Mesenteric fat pad (tissue), 1 donor: ENCODE measurements at places on chromosomes 16 and 17. TPM values are rescaled to one million over a fixed set of nuclear protein-coding genes. Genes with fewer than 3 reads are reported as not detected.

DNA sequence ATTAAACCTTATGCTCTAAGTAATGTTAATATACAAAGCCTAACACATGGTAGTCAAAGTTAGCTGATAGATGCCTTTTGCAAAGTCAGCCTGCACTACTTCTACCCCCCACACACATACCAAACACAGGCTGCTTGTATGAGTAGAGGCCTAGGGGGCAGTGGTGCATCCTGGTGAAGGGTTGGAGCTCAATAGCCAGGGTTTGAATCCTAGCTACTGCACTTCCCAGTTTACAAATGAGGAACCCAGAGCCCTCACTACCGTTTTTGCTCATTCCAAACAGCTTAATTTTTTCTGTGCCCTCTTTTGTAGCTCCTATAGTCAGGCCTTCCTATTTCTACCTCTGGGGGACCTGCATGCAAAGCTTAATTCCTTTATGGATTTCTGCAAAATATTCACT lies 18.9 kb upstream of the HYDIN start:
- DNase-seq: no peak

GRCh38 chr17:35799942-35800341 lies 4.5 kb upstream of the MMP28 start:
- no peak for DNase-seq

GRCh38 chr17:6019959-6020358 lies 50.2 kb upstream of the WSCD1 start:
- no peak for DNase-seq

- DNase-seq: no peak
These were observed 16.7 kb upstream of the TUBG2 start for GRCh38 chr17:42642336-42642735.

Gene CDK5R1
- 1.8 TPM for total RNA-seq
